ENCODE measurements at places on chromosomes 7 and 10. TPM values are rescaled to one million over a fixed set of nuclear protein-coding genes. Genes with fewer than 3 reads are reported as not detected.

TMEM130 gene
- total RNA-seq = 1.7 TPM

TET1 gene
- 16.3 TPM for total RNA-seq

PTN gene
- total RNA-seq = not detected

SPDYE11 gene
- 1.0 TPM for total RNA-seq

PNLIP gene
- not detected for total RNA-seq

CRTAC1 gene
- total RNA-seq = 1.0 TPM

CLCN1 gene
- total RNA-seq = 0.16 TPM

PNLIPRP2 gene
- total RNA-seq = not detected

IGF2BP3 gene
- total RNA-seq = 25.2 TPM
